Subcutaneous preadipocyte (primary cell): ENCODE measurements at places on chromosomes 16 and 17. TPM values are rescaled to one million over a fixed set of nuclear protein-coding genes. Genes with fewer than 3 reads are reported as not detected.

The SNAI3 gene
- not detected in 2 replicates for total RNA-seq

The MSRB1 gene
- total RNA-seq: 12.7 and 15.4 TPM in 2 replicates

The DNAAF1 gene
- not detected in 2 replicates for total RNA-seq

The YBX2 gene
- total RNA-seq: not detected in 2 replicates

The FHOD1 gene
- total RNA-seq: 31.6 and 50.6 TPM in 2 replicates

The MYH2 gene
- not detected in 2 replicates for total RNA-seq

The ASIC2 gene
- not detected in 2 replicates for total RNA-seq

The TNK1 gene
- total RNA-seq: 0.20 TPM in 1 of 2 replicates, not detected in the other

The NT5C gene
- 56.7 and 60.6 TPM in 2 replicates for total RNA-seq

The CNGB1 gene
- total RNA-seq: not detected in 2 replicates

The RGS11 gene
- total RNA-seq: 0.98 and 2.6 TPM in 2 replicates

The QPRT gene
- 18.7 and 23.7 TPM in 2 replicates for total RNA-seq

The RNF112 gene
- total RNA-seq: 1.5 and 1.8 TPM in 2 replicates

The GAS2L2 gene
- total RNA-seq: not detected in 2 replicates

The MMP28 gene
- total RNA-seq: 0.37 and 0.39 TPM in 2 replicates

The MYO19 gene
- total RNA-seq: 52.9 and 73.5 TPM in 2 replicates

The CHD9NB gene
- total RNA-seq: 0.98 and 1.8 TPM in 2 replicates

The ITGAL gene
- under 0.01 TPM in 1 of 2 replicates, not detected in the other for total RNA-seq

The UBE2I gene
- 46.7 and 58.3 TPM in 2 replicates for total RNA-seq

The BCAR1 gene
- 37.8 and 42.4 TPM in 2 replicates for total RNA-seq

The AIPL1 gene
- not detected in 2 replicates for total RNA-seq
